Right renal pelvis (tissue), 4 donors: ENCODE measurements at places on chromosomes 4 and X.

DNA sequence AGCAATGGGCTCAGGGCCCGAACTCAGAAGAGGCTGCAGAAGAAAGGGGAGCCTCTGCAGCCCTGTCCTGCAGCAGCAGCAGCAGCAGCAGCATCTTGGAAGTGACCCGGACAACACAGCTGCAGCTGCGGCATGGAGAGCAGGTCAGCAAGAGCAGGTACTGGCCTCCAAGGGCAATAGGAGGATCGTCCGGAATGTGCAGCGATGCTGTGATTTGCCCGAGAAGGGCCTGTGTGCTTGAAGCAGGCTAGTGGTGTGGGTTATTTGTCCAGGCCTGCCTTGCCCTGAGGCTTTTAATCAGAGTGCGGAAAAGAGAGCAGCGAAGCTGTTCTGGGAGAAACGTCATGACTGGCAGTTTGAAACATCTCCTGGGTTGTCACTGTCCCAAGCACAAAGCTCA, 126.0 kb downstream of the F11 start:
- DNase-seq = no peak

GRCh38 chr4:105352826-105353225, 121.0 kb downstream of the PPA2 start:
- DNase-seq = no peak

- DNase-seq = no peak
Measured at GRCh38 chr4:151540728-151541388, 131.9 kb downstream of the FHIP1A start.

DNA sequence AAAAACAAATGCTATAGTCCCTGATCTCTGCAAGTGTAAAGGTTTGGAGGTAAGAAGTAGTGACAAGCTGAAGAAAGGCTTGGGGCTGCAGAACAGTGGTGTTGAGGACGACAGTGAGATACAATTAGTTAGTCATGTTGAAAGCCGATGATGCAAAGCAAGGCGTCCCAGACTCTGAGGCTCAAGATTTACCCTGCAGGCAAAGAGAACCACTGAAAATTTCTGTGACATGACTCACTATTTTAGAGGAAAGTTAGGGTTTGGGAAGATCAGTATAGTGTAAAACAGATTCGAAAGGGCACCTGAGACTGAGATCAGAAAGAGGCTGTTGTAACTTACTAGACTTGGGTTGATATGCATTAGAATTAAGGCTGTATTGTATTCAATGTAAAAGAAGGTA, 281.3 kb upstream of the FTHL17 start:
- DNase-seq = no peak

DNA sequence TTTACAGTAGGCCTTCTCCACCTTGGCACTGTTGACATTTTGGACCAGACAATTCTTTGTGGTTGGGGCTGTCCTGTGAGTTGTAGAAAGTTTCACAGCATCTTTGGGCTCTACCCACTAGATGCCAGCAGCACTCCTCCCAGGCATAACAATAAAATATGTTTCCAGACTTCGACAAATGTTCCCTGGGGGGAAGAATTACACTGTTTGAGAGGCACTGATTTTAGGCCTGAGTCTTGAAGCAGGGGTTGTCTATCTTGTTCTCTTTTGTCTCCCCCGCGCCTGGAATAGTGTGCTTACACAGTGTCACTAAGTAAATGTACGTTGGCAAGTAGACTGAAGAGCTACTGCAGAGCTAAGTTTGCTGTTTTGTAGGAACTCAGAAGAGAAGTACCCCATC, 254.4 kb upstream of the BOD1L1 start:
- DNase-seq = no peak

DNA sequence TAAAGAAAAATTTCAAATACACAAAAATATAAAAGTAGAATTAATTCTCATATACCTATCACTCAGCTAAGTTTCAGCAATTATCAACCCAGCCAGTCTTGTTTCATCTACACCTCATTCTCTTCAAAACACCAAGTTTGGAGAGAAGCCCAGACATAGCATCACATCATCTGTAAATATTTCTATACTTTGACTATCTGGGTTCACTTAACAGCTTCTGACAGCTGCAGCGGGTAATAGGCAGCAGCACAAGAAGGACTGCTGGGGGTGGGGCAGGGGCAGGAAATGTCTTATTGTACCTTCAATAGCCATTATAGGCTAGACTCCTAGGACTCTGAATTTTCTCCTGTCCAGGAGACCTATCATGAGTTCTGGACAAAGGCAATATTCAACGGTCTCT, 54.1 kb downstream of the PHF8 start:
- no peak for DNase-seq

DNA sequence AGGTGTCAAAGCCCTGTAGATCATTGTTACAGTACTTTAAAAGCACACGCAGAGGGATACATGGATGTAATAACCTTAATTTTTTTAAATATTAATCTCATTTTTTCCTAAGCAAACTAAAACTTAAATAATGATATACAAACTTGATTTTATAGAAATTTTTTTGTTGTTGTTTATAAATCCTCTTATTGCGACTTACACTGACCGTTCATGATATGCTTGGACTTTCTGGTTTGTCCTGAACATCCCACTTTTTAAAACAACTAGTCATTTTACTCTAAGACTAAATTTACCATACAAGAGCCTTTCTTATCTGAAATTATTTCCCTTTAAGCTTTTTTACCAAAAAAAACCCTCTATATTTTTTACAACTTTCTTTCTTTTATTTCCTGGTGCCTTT, 2106.0 kb downstream of the PCDH7 start:
- DNase-seq = no peak

GRCh38 chr4:2472187-2472586, 3.3 kb downstream of the RNF4 start:
- no peak for DNase-seq

DNA sequence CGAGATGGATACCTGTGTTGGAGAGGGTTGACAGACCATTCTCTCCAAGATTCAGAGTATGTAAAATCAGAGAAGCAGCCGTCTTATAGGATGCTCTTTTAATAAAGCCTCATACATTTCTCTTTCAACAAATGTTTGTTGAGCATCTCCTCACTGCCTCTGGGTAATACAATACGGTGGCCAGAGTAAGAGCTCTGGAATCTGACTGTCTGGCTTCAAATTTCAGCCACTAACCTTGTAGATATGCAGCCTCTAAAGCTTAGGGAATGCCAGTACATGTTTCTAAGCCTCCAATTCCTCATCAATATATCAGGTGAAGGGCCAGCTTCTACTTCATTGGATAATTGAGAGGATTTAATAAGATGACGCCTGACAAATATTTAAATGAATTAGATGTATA, 61.3 kb downstream of the CLNK start:
- DNase-seq = no peak

DNA sequence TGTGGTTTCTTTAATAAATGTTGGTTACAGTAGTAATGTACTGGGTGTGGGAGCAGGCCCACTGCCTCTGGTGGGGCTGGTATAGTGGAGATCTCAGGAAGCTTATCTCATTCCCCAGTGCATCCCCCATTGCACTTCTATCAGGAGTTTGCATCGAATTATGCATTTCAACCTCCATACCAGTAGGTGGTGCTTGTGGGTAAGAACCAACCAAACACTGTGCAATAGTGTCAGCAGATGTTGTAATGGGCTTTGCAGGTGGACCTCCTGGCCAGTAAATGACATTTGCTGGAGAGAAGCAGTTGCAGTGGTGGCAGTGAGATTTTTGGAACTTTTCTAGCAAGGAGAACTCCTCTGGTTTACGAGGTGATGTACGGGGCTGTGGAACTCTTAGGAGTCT, 150.6 kb downstream of the POU3F4 start:
- no peak for DNase-seq

DNA sequence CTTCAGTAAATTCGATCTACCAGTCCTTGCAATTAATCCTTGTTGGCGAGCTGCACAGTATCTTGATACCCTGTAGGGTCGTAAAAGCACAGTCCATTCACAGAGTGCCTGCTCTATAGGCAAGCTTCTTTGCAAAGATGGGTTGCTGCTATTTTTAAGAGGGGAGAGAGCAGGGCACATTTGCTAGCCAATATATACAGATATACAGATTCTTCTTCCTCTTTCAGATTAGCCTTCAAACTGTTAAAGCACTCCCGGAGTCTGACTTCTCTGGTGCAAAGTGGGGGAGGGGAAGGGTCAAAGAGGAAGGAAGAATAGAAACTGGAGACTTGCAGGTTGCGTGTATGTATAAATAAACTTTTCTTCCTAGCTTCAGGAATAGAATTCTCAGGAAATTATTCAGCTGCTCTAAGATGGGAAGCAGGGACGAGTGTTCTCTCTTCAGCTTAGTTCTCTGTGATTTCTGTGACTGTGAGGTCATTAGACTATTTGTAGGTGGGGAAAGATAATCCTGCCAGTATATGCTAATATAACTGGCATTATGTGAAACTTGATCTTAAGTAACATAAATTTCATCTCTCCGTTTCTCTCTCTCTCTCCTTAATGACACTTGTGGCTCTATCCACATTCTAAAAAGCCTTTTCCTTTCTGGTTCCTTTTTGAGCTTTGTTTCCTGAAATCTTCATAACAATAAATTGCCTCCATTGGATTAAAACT, at the start of gene CYSLTR1:
Gene CYSLTR1 (minus strand): TSS at position 242 of the 717 bp plus-strand sequence. CDS start 53,865 bp downstream, outside the sequence.
- no peak for DNase-seq

DNA sequence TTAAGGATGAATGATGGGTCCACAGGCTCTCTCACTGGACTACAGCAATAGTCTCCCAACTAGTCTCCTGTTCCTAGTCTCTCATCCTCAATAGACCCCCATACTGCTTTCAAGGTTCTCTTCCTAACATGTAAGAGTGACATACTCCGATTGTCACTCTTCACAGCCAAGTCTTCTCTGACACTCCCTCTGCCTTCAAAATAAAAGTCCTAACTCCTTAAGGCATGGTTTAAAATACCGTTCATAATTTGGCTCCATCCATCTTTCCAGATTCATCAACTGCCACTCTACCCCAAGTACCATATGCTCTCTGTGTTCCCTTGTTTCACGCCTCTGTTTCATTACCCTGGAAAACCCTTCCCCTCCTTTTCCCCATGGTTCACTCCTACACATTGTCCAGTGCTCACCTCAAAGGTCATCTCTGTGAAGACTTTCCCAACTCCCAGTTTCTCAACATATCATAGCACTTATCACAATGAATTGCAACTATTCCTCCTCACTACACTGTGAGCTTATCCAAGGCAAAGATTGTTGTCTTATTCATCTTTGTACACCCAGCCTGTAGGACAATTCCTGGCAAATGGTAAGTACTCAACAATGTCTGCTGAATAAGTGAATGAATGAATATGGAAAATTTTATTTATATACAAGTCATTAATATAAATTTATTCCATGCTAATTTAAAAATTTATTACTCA, 26.0 kb downstream of the SMARCA1 start:
- no peak for DNase-seq

DNA sequence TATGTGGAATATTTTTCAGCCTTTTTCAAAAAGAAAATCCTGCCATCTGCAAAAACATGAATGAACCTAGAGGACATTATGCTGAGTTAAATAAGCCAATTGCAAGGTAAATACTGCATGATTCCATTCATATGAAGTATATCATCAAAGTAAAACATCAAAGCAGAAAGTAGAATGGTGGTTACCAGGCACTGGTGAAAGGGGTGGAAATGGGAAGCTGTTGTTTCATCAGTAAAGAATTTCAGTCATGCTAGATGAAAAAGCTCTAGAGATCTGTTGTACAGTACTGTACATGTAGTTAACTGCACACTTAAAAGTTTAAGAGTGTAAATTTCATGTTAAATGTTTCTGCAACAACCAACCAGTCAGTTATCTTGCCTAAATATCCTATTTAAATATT, 196.8 kb upstream of the ADGRL3 start:
- DNase-seq = no peak

GRCh38 chrX:129316461-129316860, 206.8 kb downstream of the SMARCA1 start:
- no peak for DNase-seq

DNA sequence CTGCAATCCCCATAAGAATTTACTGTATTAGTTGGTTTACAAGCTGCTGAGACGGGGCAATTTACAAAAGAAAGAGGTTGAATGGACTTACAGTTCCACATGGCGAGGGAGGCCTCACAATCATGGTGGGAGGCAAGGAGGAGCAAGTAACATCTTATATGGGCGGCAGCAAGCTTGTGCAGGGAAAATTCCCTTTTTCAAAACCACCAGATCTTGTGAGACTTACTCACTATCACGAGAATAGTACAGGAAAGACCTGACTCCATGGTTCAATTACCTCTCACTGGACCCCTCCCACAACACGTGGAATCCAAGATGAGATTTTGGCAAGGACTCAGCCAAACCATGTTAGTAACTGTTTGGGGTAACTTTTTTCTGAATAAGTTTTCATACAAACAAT, 1.8 kb upstream of the SPATA18 start:
- DNase-seq = no peak

GRCh38 chr4:3493720-3494461, 30.8 kb downstream of the DOK7 start:
- no peak for DNase-seq

DNA sequence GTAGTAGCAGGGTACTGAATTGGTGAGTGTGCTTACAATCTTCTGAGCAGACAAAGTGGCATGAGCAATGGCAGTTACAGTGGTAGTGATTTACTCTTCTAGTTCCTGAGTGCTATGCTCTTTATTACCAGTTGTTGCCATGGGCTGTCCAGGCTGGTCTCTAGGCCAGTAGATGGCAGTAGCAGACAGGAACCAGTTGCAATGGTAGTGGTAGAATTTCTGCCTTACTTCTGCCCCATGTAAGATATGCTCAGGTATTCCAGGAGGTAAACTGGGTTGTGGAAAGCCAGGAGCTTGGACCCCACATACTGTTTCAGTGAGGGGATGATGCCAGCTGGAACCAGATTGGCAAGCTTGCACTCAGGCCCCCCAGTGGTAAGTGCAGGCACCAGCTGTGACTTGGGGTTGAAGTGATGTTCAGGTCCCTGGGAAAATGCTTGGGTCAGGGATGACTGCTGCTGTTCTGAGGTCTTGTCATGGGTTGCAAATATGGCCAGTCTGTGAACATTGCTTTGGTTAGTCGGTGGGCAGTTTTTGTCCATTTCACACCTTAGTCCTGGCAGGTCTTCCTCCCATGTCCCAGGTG, 63.0 kb upstream of the ZXDB start:
- DNase-seq = no peak

DNA sequence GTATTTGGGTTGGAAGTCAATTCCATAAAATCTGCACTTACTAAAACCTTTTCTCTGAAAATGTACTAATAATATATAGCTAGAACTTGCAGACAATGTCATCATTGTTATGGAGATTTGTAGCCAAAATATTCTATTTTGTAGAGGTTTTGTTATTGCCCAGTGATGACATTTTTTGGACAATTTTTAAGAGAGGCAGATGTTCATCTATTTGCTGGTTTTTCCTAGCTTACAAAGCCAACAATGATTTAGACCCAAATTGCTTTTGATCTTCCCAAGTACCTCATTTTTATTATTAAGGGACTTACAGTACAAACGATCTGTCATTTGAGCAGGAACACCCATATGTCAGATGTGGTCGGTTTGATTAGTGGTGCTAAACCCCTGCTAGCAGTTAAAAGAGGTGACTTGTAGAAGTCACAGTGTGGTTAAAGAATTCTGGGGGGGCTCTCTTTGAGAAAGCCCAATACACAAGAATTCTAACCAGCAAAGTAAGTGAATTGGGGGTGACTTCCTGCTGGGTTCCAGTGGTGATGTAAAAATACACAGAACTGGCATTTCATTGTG, 136.2 kb downstream of the KIT start:
- no peak for DNase-seq

GRCh38 chr4:146311238-146311970, 97.1 kb downstream of the REELD1 start:
- no peak for DNase-seq

GRCh38 chr4:61772126-61772525, 572.0 kb downstream of the ADGRL3 start:
- no peak for DNase-seq

GRCh38 chr4:87541956-87542709, 13.0 kb upstream of the SPARCL1 start:
- no peak for DNase-seq

GRCh38 chr4:56082829-56083228, 134.1 kb downstream of the CEP135 start:
- no peak for DNase-seq
